Activated naive CD8-positive, alpha-beta T cell treated with anti-CD3 and anti-CD28 coated beads, Interleukin-2, amount 10 ng/mL, durations not matched to agents 7 days and 5 days (primary cell): ENCODE measurements at places on chromosomes 16 and 17. TPM values are rescaled to one million over a fixed set of nuclear protein-coding genes. Genes with fewer than 3 reads are reported as not detected.

GRCh38 chr17:33303254-33303653 lies 10.2 kb upstream of the ASIC2 start:
- H3K27ac ChIP-seq = no peak overlapping the region
- peaks cover 17% of the 10 kb centered on the region for H3K4me1 ChIP-seq
- H3K27me3 ChIP-seq = peaks cover 17% of the 10 kb centered on the region
- no peak for DNase-seq

GRCh38 chr17:76667786-76668453 lies 24.4 kb upstream of the ST6GALNAC1 start:
- H3K4me3 ChIP-seq = no peak overlapping the region
- H3K4me1 ChIP-seq = peaks cover 25% of the 10 kb centered on the region

GRCh38 chr17:9266697-9267117 lies 245.4 kb downstream of the NTN1 start:
- DNase-seq = no peak
- no peaks in the 10 kb centered on the region for H3K4me1 ChIP-seq
- H3K27me3 ChIP-seq = no peaks in the 10 kb centered on the region

Gene TRPV3
- total RNA-seq = 0.69 TPM

Gene EIF3CL
- total RNA-seq = 65.1 TPM
